ENCODE measurements at places on chromosomes 16 and 17.

- no peak for DNase-seq
Measured at GRCh38 chr17:77356690-77357201, 216.0 kb downstream of the SEC14L1 start.

DNA sequence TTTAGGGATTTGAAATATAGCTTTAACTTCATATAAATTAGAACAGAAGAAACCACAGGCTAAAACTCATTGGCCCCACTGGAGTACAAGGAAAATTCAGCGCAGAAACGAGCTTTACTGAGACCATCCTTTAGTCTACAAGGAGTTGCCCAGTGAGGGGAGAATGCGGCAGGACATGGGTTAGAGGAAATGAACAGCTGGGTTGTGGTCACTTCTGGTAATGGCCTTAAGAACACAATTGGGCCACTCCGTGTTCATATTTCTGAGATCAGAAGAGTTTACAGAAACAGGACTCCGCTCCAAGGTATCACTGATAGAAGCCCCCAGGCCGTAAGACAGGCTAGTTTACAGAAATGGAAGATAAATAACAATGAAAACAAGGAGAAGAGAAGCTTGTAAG, 188.3 kb downstream of the ZFHX3 start:
- no peak for DNase-seq

DNA sequence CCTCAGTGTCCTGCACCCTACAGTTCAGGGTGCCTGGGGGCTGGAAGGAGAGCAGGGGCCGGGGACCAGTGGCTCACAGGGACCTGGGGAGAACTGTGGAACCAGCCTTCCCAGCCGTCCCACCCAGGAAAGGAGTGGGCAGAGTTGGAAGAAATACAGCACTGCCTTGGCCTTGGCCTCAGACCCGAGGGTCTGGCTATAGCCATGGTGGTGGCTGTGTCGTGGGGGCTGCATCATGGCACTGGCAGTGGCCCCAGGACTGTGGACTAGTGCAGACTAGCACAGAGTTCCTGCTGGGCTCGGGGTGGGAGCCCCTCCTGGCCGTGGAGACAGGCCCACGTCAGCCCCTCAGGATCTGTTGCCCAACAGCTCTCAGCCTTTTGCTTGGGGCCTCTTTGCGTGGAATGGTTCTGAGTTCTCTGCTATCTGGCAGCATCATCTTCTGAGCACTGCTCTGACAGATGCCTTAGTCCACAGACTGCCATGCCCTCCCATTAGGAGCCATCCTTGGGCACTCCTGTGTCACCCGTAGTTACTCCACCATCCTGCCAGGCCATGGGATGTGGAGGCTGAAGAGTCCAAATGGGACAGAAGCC, 12.6 kb upstream of the DNASE1 start:
- no peak for DNase-seq

- no peak for DNase-seq
Measured at GRCh38 chr16:48350736-48351135, 34.5 kb downstream of the SIAH1 start.

DNA sequence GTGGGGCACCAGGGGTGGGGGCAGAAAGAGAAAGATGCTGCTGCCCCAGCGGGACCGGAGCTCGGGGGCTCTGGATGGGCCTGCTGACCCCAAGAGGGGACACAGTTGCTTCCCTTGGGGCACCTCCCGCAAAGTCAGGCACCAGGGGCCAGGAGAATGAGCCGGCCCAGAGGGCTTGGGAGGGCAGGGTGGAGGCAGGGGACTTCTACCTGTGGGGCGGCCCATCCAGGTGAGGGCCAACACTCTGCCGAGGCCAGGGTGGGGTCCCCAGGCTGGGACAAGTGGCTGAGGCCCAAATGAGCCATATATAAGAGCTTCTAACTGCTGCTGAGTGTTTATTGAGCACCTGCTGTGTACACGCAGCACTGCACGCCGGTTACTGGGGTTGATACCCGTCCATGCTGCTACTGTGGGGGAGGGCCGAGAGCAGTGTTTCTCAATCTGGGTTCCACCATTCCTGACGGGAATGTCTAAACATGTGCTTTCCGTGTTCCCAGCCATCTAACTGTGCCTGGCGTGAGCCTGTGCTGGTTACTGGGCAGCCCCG, 211.7 kb upstream of the GSE1 start:
- peak; percentile 9 for DNase-seq

- DNase-seq: no peak
Measured at GRCh38 chr16:11494433-11494832, 92.3 kb downstream of the LITAF start.

- DNase-seq: no peak
Measured at GRCh38 chr16:80791411-80791810, 13.0 kb downstream of the CDYL2 start.

Data from natural killer cell (primary cell).